ENCODE measurements at places on chromosomes 3 and 15. TPM values are rescaled to one million over a fixed set of nuclear protein-coding genes. Genes with fewer than 3 reads are reported as not detected.
A peak's percentile ranks its signal among the peaks of the same experiment; 100 is the strongest.

DNA sequence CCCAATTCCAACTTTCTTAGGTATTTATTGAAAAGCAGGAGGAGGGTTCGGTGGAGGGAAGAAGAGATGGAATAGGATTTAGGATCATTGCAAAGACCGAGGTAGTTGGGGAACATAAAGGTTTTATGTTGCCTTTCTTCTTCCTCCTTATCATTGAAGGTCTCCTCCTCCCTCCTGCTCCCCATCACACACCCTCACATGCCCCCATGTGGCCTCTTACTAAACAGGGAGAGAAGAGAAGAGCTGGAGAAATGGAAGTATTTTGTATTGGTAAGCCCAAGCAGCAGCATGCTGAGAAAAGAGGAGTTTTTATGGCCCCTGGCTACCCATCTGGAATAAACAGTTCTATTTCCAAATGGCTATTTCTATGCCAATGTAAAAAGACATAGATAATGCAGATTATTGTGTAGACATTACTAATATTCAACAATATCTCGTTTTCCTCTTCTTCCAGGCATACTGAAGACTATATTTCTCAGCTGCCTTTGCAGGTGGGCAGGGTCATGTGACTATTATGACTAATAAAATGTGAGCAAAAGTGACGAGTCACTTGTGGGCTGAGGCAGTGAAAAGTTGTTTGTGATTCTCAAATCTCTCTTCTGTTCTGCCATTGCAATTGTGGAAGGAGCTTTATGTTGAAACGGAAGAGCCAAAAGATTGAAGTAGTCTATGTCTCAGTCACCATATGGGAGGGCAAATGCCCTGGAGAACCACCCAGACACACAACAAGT lies 5.2 kb upstream of the GPR176 start:
- DNase-seq: peak; percentile 28
- H3K4me3 ChIP-seq: no peak overlapping the region
- no peaks in the 10 kb centered on the region for H3K27me3 ChIP-seq
- peak overlapping the region; percentile 28 for H3K27ac ChIP-seq
- no peaks in the 10 kb centered on the region for H3K36me3 ChIP-seq

- H3K4me1 ChIP-seq: peaks cover 8% of the 10 kb centered on the region
- no peaks in the 10 kb centered on the region for H3K36me3 ChIP-seq
Observed at GRCh38 chr3:15327941-15328340, 4.4 kb downstream of the SH3BP5 start.

- H3K4me1 ChIP-seq: peaks cover 19% of the 10 kb centered on the region
- peak overlapping the region; percentile 77 for H3K4me3 ChIP-seq
- no peak overlapping the region for H3K27ac ChIP-seq
- no peak for DNase-seq
- H3K27me3 ChIP-seq: no peaks in the 10 kb centered on the region
Observed at GRCh38 chr3:135964160-135964955, 1.2 kb upstream of the PPP2R3A start.

DNA sequence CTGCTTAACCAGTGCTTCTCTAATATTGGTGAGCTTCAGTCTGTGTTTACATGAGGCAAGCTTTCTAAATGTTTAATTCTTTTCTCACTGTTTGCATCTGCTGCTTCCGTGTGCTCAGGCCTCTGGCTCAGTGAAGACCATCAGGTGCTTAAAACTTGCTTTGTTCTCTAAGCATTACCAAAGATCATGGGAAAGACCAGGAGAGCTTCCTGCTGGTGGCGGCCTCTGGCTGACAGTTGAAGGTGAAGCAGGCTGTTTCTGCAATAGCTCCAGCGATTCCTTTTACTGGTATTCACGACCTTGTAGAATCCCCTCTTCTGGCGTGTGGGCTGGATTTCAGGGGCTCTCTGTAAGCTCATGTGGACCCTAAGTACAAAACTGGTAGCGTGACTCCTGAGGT lies 45.1 kb downstream of the EDEM1 start:
- no peaks in the 10 kb centered on the region for H3K27me3 ChIP-seq
- DNase-seq: no peak
- H3K4me1 ChIP-seq: no peaks in the 10 kb centered on the region
- no peak overlapping the region for H3K4me3 ChIP-seq
- H3K36me3 ChIP-seq: no peaks in the 10 kb centered on the region
- no peak overlapping the region for H3K27ac ChIP-seq

- no peak overlapping the region for H3K4me3 ChIP-seq
- peaks cover 13% of the 10 kb centered on the region for H3K4me1 ChIP-seq
- H3K27me3 ChIP-seq: no peaks in the 10 kb centered on the region
- no peaks in the 10 kb centered on the region for H3K36me3 ChIP-seq
- no peak overlapping the region for H3K27ac ChIP-seq
Observed at GRCh38 chr3:153599685-153600084, 437.7 kb downstream of the RAP2B start.

GRCh38 chr15:96500508-96500907 lies 170.0 kb downstream of the NR2F2 start:
- no peak overlapping the region for H3K27ac ChIP-seq
- H3K27me3 ChIP-seq: peaks cover 81% of the 10 kb centered on the region
- peaks cover 6% of the 10 kb centered on the region for H3K36me3 ChIP-seq
- no peak for DNase-seq

GRCh38 chr3:187946163-187946691 lies 201.0 kb upstream of the BCL6 start:
- DNase-seq: no peak
- no peaks in the 10 kb centered on the region for H3K27me3 ChIP-seq
- no peak overlapping the region for H3K27ac ChIP-seq

Gene LEKR1
- 1.3 TPM for total RNA-seq

Gene GOLGA8R
- total RNA-seq: 3.0 TPM

- no peaks in the 10 kb centered on the region for H3K27me3 ChIP-seq
- peaks cover 6% of the 10 kb centered on the region for H3K36me3 ChIP-seq
- peak overlapping the region; percentile 97 for H3K27ac ChIP-seq
- peak overlapping the region; percentile 37 for H3K4me3 ChIP-seq
- H3K4me1 ChIP-seq: peaks cover 28% of the 10 kb centered on the region
Observed at GRCh38 chr3:42080453-42080872, 10.7 kb upstream of the TRAK1 start.

Gene ARGFX
- total RNA-seq: not detected

- no peak overlapping the region for H3K27ac ChIP-seq
- no peaks in the 10 kb centered on the region for H3K4me1 ChIP-seq
- no peak overlapping the region for H3K4me3 ChIP-seq
Observed at GRCh38 chr3:183015185-183015584, 34.8 kb upstream of the DCUN1D1 start.

- peak overlapping the region; percentile 96 for H3K4me3 ChIP-seq
- H3K27me3 ChIP-seq: no peaks in the 10 kb centered on the region
- H3K36me3 ChIP-seq: peaks cover 9% of the 10 kb centered on the region
- peak overlapping the region; percentile 99 for H3K27ac ChIP-seq
- peak; percentile 47 for DNase-seq
- H3K4me1 ChIP-seq: peaks cover 29% of the 10 kb centered on the region
Observed at GRCh38 chr3:185823078-185824044, 1.5 kb downstream of the IGF2BP2 start.

Gene ITGA11
- not detected for total RNA-seq

GRCh38 chr15:47674586-47675232 lies 42.6 kb upstream of the SEMA6D start:
- no peak overlapping the region for H3K27ac ChIP-seq
- H3K4me1 ChIP-seq: no peaks in the 10 kb centered on the region
- H3K4me3 ChIP-seq: no peak overlapping the region
- no peaks in the 10 kb centered on the region for H3K36me3 ChIP-seq
- H3K27me3 ChIP-seq: no peaks in the 10 kb centered on the region

- no peak for DNase-seq
- no peaks in the 10 kb centered on the region for H3K27me3 ChIP-seq
- H3K4me3 ChIP-seq: no peak overlapping the region
Observed at GRCh38 chr3:160330109-160330508, 68.9 kb downstream of the IFT80 start.

- no peak overlapping the region for H3K27ac ChIP-seq
- DNase-seq: no peak
- H3K4me3 ChIP-seq: no peak overlapping the region
- H3K36me3 ChIP-seq: no peaks in the 10 kb centered on the region
Observed at GRCh38 chr3:62094461-62094860, 278.9 kb downstream of the FEZF2 start.

GRCh38 chr3:48232734-48233133 lies 8.2 kb upstream of the ZNF589 start:
- peak overlapping the region; percentile 29 for H3K4me3 ChIP-seq
- no peak overlapping the region for H3K27ac ChIP-seq
- no peaks in the 10 kb centered on the region for H3K27me3 ChIP-seq
- DNase-seq: peak; percentile 87
- H3K4me1 ChIP-seq: peaks cover 11% of the 10 kb centered on the region
- no peaks in the 10 kb centered on the region for H3K36me3 ChIP-seq

DNA sequence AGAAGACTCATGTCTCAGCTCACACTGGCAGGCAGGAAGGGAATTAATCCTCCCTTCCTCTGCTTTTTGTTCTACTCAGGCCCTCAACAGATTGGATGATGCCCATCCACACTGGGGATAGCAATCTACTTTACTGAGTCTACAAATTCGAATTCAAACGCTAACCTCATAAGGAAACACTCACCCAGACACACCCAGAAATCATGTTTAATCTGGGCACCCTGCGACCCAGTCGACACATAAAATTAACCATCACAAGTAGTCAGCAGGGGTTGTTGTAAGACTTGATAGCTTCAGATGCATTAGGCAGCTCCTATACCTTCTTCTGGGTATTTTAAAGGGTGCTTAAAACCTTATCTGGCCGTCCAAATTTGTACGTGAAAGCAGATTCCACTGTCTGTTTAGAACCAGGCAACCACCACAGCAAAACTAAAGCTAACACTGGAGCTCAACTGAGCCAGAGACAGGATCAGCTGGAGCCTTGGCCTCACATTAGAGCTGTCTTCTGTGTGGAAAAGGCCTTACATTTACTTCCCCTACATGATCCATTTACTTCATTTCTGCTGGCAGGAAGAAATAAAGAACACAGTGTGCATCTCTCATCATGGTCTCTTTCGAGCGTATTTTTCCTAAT lies 407.3 kb upstream of the PPP2R3A start:
- no peaks in the 10 kb centered on the region for H3K4me1 ChIP-seq
- no peak overlapping the region for H3K27ac ChIP-seq
- H3K27me3 ChIP-seq: no peaks in the 10 kb centered on the region
- no peak for DNase-seq

DNA sequence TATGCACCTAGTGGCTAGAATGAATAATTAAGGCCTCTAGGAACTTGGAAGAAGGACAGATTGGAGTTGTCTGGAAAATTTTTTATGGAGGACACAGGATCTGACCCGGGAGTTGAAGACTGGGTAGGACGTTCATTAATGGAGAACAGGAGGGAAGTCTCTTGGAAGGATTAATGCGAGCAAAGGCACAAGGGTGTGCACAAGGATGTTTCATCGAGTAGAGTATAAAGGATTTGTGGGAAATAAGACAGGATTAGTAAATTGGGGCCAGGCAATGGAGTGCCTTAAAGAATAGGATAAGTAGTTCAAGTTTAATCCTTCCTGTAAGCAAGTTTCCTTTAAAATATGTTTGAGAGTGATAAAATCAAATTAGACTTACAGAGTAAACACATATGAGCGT lies 14.6 kb downstream of the LMOD3 start:
- DNase-seq: no peak
- peaks cover 40% of the 10 kb centered on the region for H3K36me3 ChIP-seq
- no peak overlapping the region for H3K4me3 ChIP-seq
- H3K27ac ChIP-seq: no peak overlapping the region
- H3K27me3 ChIP-seq: no peaks in the 10 kb centered on the region

Gene CCR2
- total RNA-seq: not detected

DNA sequence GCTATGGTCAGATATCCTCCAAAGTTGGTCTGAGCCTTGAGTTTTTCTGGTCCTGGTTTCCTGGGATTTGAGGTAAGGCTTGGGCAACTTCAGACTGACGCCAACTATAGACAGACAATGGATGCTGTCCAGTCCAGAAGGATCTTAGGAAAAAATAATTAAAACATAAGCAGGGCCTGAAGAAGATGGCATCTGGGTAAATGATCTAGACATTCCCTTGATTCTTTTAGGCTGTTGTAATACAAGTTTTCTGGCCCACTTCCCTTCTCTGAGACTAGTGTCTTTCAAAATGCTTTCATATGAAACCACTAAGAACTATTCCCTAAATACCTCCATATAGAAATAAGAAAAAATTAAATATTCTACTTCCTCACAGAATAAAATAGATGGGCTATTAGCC lies 47.7 kb upstream of the PLXND1 start:
- peaks cover 40% of the 10 kb centered on the region for H3K4me1 ChIP-seq
- DNase-seq: no peak
- no peaks in the 10 kb centered on the region for H3K27me3 ChIP-seq
- no peak overlapping the region for H3K4me3 ChIP-seq
- peaks cover 17% of the 10 kb centered on the region for H3K36me3 ChIP-seq
- H3K27ac ChIP-seq: no peak overlapping the region

Gene KNG1
- total RNA-seq: not detected

- H3K4me3 ChIP-seq: no peak overlapping the region
- H3K27ac ChIP-seq: no peak overlapping the region
- H3K4me1 ChIP-seq: no peaks in the 10 kb centered on the region
- no peak for DNase-seq
- peaks cover 12% of the 10 kb centered on the region for H3K27me3 ChIP-seq
Observed at GRCh38 chr15:84846269-84846668, 29.1 kb downstream of the ALPK3 start.

GRCh38 chr15:90188914-90189748 lies 12.0 kb upstream of the SEMA4B start:
- peaks cover 32% of the 10 kb centered on the region for H3K36me3 ChIP-seq
- no peak overlapping the region for H3K4me3 ChIP-seq
- no peak for DNase-seq
- H3K27ac ChIP-seq: peak overlapping the region; percentile 66

- H3K27ac ChIP-seq: no peak overlapping the region
- no peak overlapping the region for H3K4me3 ChIP-seq
- peaks cover 5% of the 10 kb centered on the region for H3K4me1 ChIP-seq
- no peaks in the 10 kb centered on the region for H3K27me3 ChIP-seq
- H3K36me3 ChIP-seq: no peaks in the 10 kb centered on the region
Observed at GRCh38 chr3:110969229-110970211, 102.1 kb upstream of the NECTIN3 start.

Data from MCF 10A (cell line).